Spleen (tissue), 13 donors: ENCODE measurements at places on chromosomes 7 and 10. TPM values are rescaled to one million over a fixed set of nuclear protein-coding genes. Genes with fewer than 3 reads are reported as not detected.

- H3K4me3 ChIP-seq, result no peak overlapping the region
- peaks cover 17% of the 10 kb centered on the region for H3K4me1 ChIP-seq
- H3K36me3 ChIP-seq, result peaks cover 21% of the 10 kb centered on the region
- DNase-seq, result peak; percentile 78
- no peaks in the 10 kb centered on the region for H3K27me3 ChIP-seq
- H3K27ac ChIP-seq, result peak overlapping the region; percentile 59
Observed at GRCh38 chr10:131973160-131973951, 8.4 kb downstream of the BNIP3 start.

GRCh38 chr7:30207376-30207775, 72.6 kb downstream of the MTURN start:
- no peak overlapping the region for H3K27ac ChIP-seq
- no peak for DNase-seq
- no peaks in the 10 kb centered on the region for H3K36me3 ChIP-seq

DNA sequence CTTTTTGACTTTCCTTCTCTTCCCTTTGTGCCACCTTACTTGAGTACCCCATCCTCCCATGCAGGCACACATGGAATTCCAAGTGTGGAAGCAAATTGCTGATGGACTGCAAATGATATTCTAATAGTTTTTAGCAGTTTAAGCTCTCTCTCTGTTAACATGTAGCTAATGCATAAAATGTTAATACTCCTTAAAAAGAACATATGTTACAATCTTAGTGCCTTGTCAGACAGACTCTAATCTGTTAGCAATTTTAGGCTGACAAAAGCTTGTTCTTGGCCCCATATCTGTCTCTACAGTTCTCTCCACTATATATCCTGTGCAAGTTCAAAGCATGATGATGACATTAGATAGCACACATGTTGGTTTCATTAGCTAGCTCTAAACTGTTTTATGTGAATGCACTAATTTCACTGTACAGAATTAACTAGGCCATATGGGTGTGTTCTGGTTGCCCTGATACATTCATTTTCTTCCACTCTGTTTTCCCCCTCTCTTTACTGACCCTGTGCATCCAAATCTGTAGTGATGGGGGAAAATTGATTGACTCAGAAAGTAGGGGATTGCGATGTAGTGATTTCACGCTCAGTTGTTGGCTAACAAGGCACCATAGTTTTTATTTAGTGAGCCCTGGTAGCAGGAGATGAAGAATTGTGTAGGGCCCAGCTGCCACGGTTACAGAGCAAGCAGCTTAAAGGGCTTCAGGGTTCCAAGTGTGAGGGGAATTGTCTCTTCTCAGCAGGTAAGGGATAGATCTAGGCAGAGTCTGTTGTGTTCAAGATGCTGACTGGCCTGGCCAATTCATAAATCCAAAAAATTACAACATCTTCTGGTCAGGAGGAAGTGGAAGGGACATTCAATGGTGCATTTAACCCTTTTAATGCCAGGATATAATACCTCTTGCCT, 114.6 kb upstream of the FZD1 start:
- no peak overlapping the region for H3K27ac ChIP-seq
- no peak for DNase-seq
- no peaks in the 10 kb centered on the region for H3K4me1 ChIP-seq
- H3K27me3 ChIP-seq, result no peaks in the 10 kb centered on the region
- no peaks in the 10 kb centered on the region for H3K36me3 ChIP-seq
- H3K4me3 ChIP-seq, result no peak overlapping the region

DNA sequence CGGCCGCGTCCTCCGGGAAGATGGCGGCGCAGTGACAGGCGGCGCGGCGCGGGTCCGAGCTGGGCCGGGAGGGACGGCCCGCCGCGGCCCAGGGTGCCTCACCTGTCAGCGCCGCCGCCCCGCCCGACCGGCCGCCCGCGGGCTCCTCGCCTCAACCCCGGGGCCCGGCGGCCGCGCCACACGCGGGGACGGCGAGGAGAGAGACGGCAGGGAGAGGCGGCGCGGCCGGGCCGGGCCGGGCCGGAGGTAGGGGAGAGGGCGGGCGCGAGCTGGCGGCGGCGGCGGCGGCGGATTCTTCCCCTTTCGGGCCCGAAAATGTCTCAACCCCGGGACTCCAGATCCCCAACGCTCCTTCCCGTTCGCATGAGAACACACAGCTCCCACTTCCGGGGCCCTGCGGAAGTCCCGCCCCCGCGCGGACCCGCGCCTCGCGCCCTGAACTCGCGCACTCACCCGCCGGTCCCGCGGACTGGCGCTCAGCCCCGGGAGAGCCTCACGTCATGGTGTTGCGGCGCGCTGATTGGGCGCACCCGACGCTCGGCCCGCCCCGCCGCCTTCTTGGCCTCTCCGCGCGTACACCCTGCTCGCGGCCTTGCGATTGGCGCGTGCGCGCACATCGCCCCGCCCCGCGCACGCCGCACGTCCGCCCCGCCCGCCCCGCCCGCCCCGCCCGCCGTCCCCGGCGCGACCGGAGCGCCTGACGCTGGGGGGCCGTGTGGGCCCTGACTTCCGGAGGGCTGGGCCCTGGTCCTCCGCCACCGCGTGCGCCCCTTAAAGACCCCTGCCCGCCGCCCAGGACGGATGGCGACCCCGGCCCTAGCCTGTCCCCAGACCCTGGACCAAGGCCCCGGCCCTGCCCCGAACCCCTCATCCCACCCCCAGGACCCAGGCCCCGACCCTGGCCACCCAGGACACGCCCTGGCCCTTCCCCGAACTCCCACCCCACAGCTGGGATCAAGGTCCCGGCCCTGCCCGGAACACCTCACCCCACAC, at the start of gene LARP4B:
LARP4B (minus strand) TSS at position 380 of the 993 bp plus-strand sequence. CDS start 45,984 bp downstream, outside the sequence.
- peak within 1 kb of the TSS; percentile 89 for H3K27ac ChIP-seq
- H3K4me3 ChIP-seq, result peak within 1 kb of the TSS; percentile 64
- no peaks in the 10 kb centered on the region for H3K27me3 ChIP-seq
- DNase-seq, result peak; percentile 99

DNA sequence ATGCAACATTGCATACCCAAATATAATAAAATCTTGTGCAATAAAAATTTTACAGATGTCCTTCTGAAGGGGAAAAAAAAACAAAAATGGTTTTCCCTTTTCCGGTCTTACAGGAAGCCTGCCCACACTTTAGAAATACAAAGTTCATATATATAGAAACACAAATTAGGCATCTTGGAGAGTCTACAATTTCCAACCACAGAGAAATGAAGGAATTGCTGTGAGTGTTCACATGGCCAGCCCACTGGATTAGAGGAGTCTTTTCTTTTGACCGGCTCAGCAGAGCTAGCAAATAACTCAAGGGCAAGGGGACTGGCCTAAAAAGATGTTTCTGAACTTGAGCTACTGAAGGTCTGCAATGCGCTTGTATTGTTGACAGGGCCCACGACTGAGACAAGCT, 92.4 kb downstream of the GLI3 start:
- H3K27me3 ChIP-seq, result no peaks in the 10 kb centered on the region
- H3K4me3 ChIP-seq, result no peak overlapping the region
- no peak for DNase-seq

GRCh38 chr10:35503578-35503977, 101.6 kb upstream of the GJD4 start:
- H3K4me3 ChIP-seq, result no peak overlapping the region
- H3K36me3 ChIP-seq, result no peaks in the 10 kb centered on the region
- H3K27me3 ChIP-seq, result no peaks in the 10 kb centered on the region
- DNase-seq, result no peak

DNA sequence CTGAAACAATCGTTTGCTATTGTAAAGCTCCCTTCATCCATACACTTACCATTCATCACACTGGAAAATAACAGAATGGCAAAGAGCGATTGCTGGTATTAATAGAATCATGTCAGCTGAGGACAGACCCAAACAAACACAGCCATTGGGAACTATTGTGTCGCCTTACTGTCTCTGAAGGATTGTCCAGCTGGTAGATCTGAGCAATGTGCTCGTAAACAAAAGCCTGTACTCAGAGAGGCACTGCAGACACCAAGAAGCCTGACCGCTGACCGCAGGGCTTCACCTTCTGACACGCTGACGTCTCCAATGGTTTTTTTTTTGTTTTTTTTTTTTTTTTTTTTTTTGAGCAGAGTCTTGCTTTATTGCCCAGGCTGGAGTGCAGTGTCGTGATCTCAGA, 151.0 kb upstream of the FRMD4A start:
- DNase-seq, result no peak
- H3K4me1 ChIP-seq, result no peaks in the 10 kb centered on the region
- no peaks in the 10 kb centered on the region for H3K27me3 ChIP-seq
- no peak overlapping the region for H3K27ac ChIP-seq

DNA sequence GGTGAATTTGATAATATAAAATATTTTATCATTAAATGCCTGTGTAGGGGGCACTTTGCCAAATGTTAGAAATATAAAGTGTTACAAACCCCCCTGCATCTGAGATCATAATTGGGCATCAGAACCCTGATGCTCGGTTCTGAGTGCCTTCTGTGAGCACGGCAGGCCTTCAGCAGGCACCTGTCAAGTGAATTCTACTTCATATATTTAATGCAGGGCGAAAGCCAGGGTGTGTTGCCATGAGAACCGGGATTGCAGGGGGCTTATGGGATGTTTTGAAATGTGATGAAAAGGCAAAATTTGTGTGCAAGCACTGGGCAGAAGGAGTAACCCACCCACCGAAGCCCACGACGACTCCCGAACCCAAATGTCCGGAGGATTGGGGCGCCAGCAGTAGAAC, 57.2 kb downstream of the MRC1 start:
- H3K27ac ChIP-seq, result no peak overlapping the region
- DNase-seq, result no peak
- H3K36me3 ChIP-seq, result no peaks in the 10 kb centered on the region
- H3K4me3 ChIP-seq, result no peak overlapping the region
- H3K4me1 ChIP-seq, result no peaks in the 10 kb centered on the region
- H3K27me3 ChIP-seq, result no peaks in the 10 kb centered on the region

DNA sequence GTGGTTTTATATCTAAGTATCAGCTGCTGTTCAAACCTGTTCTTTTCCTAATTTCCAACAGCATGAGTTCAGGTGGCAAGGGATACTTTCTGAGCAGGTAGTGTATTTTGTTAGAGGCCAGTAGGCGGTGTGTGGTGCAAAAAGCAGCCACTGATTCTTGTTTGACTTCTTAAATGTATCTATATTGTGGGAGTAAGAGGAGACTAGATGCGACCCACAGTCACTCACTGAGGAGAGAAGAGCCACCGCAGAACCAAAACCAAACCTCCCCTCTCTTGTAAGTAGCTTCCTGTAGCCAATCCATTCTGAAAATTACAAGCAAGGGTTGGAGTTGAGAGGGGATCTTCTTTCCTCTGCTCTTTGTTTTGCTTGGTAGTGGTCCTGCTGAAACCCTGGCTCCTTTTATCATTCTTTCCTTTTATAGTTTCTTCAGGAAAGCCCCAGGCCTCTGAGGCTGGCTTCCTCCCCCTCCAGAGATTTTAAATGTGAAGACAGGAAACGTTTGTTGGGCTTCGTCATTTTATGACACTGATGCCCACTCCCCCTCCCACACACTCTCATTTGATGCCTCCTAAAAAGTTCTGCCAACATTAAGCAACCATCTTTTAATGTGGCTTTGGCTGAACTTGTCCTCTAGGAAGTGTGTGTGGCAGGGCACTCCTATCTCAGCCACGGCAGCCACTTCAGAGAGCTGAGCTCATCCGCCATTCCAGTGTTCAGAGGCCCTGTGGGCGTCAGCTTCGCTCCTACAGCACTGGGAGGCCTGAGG, 566.0 kb downstream of the SUGCT start:
- no peaks in the 10 kb centered on the region for H3K4me1 ChIP-seq
- H3K36me3 ChIP-seq, result no peaks in the 10 kb centered on the region
- no peak for DNase-seq

DNA sequence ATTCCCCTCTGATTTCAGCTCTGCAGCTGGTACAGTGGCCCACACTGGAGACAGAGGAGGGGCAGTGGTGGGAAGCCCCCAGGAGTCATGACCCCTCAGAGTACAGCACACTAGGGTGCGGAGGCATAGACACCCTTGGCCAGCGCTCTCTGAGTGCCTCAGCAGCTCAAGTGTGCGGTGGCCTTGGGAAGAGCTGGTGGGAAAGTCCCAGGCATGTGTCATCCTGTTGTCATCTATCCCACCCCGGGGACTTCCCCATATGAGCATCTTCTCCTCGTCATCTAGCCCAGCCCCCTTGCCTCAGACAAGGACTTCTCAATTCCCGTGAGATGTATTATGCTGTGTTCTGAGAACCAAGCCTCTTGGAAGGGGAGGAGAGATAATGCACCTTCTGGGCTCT, 15.6 kb upstream of the PPIF start:
- no peaks in the 10 kb centered on the region for H3K27me3 ChIP-seq
- H3K4me3 ChIP-seq, result no peak overlapping the region
- no peaks in the 10 kb centered on the region for H3K36me3 ChIP-seq
- H3K4me1 ChIP-seq, result peaks cover 10% of the 10 kb centered on the region
- peak; percentile 85 for DNase-seq
- peak overlapping the region; percentile 21 for H3K27ac ChIP-seq

- no peaks in the 10 kb centered on the region for H3K36me3 ChIP-seq
- no peaks in the 10 kb centered on the region for H3K4me1 ChIP-seq
- no peak overlapping the region for H3K4me3 ChIP-seq
- H3K27ac ChIP-seq, result no peak overlapping the region
Observed at GRCh38 chr10:122301055-122301810, 30.1 kb downstream of the BTBD16 start.

DNA sequence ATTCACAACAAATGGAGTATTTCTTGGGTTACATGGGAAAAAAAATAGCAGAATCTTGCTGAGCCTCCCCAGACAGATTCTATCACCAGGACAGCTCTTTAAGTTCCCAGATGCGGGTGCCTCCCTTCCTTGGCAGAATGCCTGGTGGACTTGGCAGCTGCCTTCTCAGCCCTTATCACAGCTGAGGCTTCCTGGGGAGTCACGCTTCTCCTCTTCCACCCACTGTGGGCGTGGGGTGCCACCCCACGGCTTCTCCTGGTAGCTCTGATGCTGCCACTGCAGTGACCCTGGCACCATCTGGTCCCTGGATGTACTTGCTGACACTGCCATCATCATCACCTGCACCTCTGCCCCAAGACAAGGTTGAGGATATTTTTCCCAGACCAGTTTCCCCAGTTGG, 16.2 kb upstream of the NME8 start:
- DNase-seq, result peak; percentile 89
- no peaks in the 10 kb centered on the region for H3K36me3 ChIP-seq
- H3K27ac ChIP-seq, result no peak overlapping the region
- H3K27me3 ChIP-seq, result no peaks in the 10 kb centered on the region
- no peak overlapping the region for H3K4me3 ChIP-seq

- no peaks in the 10 kb centered on the region for H3K36me3 ChIP-seq
- DNase-seq, result no peak
- H3K4me1 ChIP-seq, result no peaks in the 10 kb centered on the region
- H3K27me3 ChIP-seq, result peaks cover 7% of the 10 kb centered on the region
- H3K27ac ChIP-seq, result no peak overlapping the region
Observed at GRCh38 chr7:127322351-127322750, 69.6 kb upstream of the GRM8 start.

GRCh38 chr10:10915215-10915614, 102.5 kb upstream of the CELF2 start:
- no peaks in the 10 kb centered on the region for H3K36me3 ChIP-seq
- no peak overlapping the region for H3K27ac ChIP-seq
- DNase-seq, result no peak
- no peaks in the 10 kb centered on the region for H3K4me1 ChIP-seq

Gene TRUB1
- polyA plus RNA-seq, result 6.9 TPM

Gene PTF1A
- not detected for polyA plus RNA-seq

Gene SFTPD
- 0.33 TPM for polyA plus RNA-seq

Gene LLCFC1
- polyA plus RNA-seq, result 0.18 TPM

Gene NT5C2
- polyA plus RNA-seq, result 21.7 TPM

Gene CLDN3
- 0.26 TPM for polyA plus RNA-seq
